Activated naive CD4-positive, alpha-beta T cell (primary cell): ENCODE measurements at places on chromosomes 12 and 14.

DNA sequence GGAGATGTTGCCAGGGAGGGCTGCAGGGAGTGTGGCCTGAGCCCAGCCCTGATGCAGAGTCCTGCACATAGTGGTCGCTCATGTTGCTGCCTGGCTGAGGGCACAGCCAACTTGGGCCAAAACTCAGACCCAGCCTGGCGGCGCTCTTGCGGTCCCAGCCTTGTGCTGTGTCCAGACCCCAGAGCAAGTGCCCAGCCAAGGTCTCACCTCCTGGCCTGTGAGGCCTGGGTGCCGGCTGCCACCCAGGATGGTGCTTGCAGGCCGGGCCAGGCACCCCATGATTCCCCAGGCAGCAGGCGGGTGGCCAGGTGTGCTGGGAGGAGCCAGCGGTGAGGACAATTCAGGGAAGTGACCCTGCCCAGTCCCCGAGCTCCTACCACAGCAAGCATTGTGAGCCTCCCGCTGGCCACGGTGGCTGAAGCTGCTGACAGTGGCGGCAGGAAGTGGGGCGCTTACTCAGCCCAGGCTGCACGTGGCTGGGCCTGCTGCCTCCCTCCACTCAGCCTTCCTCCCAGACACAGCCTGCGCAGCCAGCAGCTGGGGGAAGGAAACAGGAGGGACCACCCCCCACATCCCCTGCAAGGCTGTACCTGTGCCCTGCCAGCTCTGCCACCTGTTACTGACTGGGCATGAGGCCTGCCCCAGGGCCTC lies 17.7 kb upstream of the PGF start:
- DNase-seq = no peak

- no peak for DNase-seq
These were observed 1.7 kb upstream of the PALS1 start for GRCh38 chr14:67239582-67239981.

GRCh38 chr14:75428230-75429104 lies 645 bp downstream of the JDP2 start:
- no peak for DNase-seq

GRCh38 chr12:20657496-20657895 lies 37.6 kb upstream of the SLCO1C1 start:
- DNase-seq = no peak

- DNase-seq = no peak
These were observed 103.8 kb downstream of the OSBPL8 start for GRCh38 chr12:76455582-76456345.

- DNase-seq = no peak
These were observed 57.1 kb downstream of the VWF start for GRCh38 chr12:6067152-6067916.

- DNase-seq = no peak
These were observed 18.0 kb upstream of the PRPF39 start for GRCh38 chr14:45065956-45066355.
